AG10803 (cell line): ENCODE measurements at places on chromosomes 7 and 10.

- DNase-seq: peak; percentile 57
Observed at GRCh38 chr10:127398140-127398970, 150.8 kb upstream of the NPS start.

GRCh38 chr7:66183700-66184099 lies 21.4 kb upstream of the TPST1 start:
- DNase-seq: peak; percentile 87

- no peak for DNase-seq
Observed at GRCh38 chr10:45456822-45457221, 82.8 kb downstream of the ALOX5 start.

DNA sequence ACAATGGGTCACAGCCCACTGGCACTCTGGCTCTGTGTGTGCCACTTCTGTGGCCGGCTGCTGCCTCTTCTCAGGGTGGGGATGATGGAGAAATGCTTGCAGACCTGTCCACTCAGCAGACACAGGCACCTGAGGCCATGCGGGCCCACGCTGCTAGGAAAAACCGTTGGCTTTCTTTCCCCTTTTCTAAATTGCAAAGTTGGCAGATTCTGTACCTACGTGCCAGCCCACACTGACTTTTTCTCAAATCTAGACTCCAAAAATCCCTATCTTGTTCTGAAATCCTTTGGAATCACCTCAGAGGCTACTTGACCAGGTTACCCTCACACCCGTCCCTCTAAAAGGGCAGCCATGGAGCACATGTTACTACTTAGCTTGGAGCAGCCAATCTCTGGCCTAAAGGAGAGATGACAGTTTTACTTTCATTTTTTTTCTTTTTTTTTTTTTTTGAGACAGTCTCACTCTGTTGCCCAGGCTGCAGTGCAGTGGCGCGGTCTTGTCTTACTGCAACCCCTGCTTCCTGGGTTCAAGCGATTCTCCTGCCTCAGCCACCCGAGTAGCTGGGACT lies 99.4 kb downstream of the RNF216 start:
- DNase-seq: no peak

- DNase-seq: no peak
Observed at GRCh38 chr10:7411671-7412128, 866 bp upstream of the SFMBT2 start.
